ENCODE measurements at places on chromosomes 11 and 22. TPM values are rescaled to one million over a fixed set of nuclear protein-coding genes. Genes with fewer than 3 reads are reported as not detected.

The PTPRJ gene
- total RNA-seq, result 57.8 TPM

The ADM2 gene
- 4.5 TPM for total RNA-seq

DNA sequence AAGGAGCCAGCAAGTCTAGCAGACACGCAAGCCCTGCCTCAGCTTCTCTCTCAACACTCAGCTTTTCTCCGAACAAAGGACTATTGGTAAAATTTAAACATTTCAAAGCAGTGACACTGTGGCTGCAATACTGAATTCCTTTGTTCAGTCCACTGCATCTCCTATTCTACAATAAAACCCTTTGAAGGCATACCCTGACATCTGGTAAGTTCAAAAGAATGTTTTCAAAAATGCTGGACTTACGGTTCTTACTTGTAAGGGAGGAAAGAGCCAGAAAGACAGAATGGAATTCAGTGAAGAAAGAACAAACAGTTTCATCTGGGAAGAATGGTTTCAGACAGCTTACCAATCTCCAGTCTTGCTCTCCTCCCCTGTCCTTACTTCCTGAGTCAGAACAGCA is 12.7 kb upstream of the OR8K1 start:
- DNase-seq, result no peak

DNA sequence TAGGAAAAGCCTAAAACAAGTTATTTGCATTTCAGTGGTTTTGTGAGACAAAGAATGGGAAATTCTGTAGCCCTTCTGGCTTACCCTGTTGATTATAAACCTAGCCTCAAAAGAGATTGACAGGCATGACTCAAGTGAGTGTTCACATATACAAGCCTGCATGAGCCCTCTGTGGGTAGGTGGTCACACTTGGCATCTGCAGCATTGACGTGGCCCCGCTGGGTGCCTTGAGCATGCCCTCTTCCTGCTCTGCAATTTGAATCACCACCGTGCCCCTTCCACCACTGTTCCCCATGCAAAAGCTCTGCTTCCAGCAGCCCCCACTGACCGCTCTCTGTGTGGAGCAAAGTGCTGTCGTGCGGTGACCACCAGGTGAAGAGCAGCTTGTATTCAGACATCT is 21.0 kb upstream of the ADSL start:
- DNase-seq, result peak; percentile 41

The UFD1 gene
- total RNA-seq, result 42.0 TPM

- DNase-seq, result no peak
Observed at GRCh38 chr11:125464666-125465065, 31.4 kb downstream of the FEZ1 start.

DNA sequence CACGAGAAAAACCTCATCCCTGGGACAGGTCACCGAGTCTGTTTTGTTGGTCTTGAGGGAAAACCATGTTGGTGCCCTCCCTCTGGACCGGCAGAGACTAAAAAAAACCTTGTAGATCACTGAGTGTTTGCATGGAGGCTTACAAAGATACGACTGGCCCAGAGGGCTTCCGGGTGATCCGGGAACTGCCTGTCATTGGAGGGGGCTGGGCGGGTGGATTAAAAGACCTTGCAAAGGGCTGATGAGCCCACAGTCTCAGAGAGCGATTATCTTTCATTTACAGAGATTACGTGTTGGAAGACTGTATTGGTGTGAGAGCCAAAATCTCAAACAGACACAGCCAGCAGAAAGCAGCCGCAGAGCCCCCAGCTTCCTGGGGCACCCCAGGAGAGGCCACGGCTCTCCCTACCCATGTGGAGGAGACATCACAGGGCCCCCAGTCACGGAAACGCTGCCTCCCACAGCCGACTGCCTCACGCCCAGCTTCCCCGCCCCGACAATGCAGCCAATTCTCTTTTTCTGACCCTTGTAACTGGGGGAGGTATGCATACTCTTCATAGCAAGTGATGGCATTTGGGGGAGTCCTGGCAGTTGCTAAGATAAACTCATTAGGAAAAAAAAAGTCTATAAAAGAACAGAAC is 426.4 kb downstream of the CTTN start:
- DNase-seq, result no peak

GRCh38 chr22:42462016-42462415 is 29.8 kb upstream of the NFAM1 start:
- DNase-seq, result no peak

DNA sequence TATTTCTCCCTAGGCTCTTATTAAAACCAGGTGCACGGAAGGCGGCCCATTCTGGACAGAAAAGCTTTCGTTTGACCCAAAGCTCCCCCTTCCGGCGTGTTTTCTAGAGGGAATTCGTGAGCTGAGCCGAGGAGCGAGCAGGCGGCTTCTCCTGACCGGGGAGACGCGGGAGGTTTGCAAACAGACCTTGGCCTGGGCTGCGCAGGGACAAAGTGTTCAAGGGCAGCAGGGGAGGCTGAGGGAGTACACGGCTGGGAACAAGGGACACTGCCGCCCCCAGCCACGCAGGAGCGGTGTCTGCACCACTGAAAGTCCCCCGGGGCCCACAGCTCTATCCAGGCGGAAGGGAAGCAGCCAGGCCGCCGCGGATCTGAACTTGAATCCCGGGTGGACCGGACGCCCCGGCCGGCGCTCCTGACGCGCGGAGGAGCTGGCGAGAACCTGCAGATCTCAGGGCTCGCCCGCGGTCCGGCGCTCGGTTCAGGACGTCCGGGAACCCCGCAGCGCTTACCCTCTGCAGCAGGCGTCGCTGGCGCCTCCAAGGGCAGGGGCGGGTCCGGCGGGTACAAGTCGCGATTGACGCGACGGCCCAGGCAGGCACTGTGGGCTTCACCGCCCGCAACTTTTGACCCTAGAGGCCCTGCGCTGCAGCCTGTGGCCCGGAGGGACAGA is 101.9 kb downstream of the WT1 start:
- DNase-seq, result no peak

The OR52I1 gene
- not detected for total RNA-seq

DNA sequence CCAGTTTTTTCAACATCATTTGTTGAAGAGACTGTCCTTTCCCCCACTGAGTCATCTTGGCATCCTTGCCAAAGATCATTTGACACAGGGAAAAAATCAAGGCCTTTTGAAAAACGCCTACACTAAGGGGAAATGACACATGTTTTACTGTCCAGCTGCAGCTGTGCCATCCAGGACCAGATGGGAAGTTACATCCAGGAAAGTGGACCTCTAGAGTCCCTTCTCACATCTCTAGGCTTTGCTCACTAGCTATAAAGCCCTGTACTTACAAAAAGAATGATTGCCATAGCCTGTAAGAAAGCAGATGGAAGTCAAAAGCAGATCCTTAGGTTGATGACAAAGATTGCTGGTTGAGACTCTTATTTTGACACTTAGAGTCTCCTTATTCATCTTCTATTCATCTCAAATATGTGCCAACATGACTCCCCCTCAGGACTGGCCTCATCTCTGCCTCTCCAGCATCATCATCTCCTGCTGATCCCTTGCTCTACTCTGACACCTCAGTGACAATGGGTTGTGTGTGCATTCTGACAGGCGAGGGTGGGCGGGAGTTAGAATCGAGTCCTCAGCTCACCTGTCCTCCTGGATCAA is 22.8 kb downstream of the OSBP2 start:
- no peak for DNase-seq

- no peak for DNase-seq
Observed at GRCh38 chr22:28821452-28821851, 21.1 kb upstream of the XBP1 start.

GRCh38 chr11:128814856-128815705 is 52.0 kb downstream of the KCNJ1 start:
- no peak for DNase-seq

DNA sequence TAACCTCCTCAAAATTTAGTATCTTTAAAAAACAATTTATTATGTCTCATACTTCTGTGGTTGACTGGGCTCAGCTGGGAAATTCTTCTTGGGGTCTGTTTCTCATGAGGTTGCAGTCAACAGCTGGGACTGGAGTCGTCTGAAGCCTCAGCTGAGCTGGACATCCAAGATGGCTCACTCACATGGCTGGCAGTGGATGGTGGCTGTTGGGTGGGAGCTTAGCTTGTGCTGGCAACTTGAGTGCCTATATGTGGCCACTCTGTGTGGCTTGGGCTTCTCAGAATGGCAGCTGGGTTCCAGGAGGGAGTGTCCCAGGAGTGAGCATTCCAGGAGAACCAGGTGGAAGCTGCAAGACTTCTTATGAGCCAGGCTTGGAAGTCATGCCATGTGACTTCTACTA is 13.2 kb downstream of the THY1 start:
- DNase-seq, result no peak

- DNase-seq, result no peak
Observed at GRCh38 chr11:19869946-19870589, 157.4 kb downstream of the NAV2 start.

The PDE3B gene
- 222 TPM for total RNA-seq

The CLTCL1 gene
- 1.7 TPM for total RNA-seq

The SYT13 gene
- not detected for total RNA-seq

The DRICH1 gene
- total RNA-seq, result 4.5 TPM

The HBB gene
- 0.61 TPM for total RNA-seq

DNA sequence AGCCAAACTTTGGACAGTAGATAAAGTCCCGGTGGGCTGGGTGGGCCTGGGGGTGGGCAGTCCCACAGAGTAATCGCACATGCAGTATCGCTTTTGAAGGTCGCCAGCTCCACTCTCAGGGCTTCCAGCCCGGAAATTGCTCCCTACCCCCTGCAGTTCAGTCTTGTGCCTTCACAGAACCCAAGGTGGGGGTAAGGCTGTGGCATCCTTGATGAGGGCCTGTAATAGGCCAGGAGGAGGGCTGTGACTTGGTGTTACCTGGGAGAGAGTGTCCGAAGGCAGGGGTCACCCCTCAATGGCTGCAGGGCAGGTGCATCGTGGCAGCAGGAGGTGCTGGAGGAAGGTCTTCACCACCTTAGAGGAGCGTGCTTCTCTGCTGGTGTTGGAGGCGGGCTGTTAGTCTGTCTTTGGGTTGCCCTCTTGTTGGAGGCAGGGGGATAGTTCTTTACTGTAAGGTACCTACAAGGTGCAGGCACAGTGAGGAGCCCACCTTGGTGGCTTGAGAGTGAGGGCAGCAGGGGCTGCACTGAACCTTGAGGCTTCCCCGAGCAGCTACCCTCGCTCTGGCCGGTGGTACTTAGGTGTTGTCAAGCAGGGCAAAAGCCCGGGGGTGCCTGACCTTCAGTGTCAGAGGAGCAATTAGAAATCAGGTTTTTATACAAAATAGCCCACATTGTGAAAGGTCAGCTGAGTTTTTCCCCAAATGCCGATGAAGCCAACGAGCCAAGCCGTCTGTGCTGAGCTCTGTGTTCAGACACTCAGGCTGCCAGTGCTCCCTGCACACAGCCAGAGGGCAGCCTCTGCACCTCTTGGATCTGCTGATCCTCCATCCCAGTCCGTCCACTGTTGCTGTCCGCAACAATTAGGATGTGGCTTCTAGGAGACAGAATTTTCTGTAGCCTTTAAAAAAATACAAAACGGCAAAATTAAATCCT is 21.9 kb downstream of the SAMM50 start:
- DNase-seq, result no peak

The APOL4 gene
- not detected for total RNA-seq

The ISX gene
- not detected for total RNA-seq

- no peak for DNase-seq
Observed at GRCh38 chr11:94060401-94060800, 39.2 kb downstream of the HEPHL1 start.

The CARD10 gene
- total RNA-seq, result 0.42 TPM

The MS4A6A gene
- 4.9 TPM for total RNA-seq

- DNase-seq, result no peak
Observed at GRCh38 chr11:100625041-100625440, 62.0 kb upstream of the ARHGAP42 start.

GRCh38 chr11:13294771-13295579 is 17.4 kb downstream of the BMAL1 start:
- DNase-seq, result no peak

The ZBTB44 gene
- total RNA-seq, result 73.0 TPM

The CYP2D6 gene
- 8.8 TPM for total RNA-seq

DNA sequence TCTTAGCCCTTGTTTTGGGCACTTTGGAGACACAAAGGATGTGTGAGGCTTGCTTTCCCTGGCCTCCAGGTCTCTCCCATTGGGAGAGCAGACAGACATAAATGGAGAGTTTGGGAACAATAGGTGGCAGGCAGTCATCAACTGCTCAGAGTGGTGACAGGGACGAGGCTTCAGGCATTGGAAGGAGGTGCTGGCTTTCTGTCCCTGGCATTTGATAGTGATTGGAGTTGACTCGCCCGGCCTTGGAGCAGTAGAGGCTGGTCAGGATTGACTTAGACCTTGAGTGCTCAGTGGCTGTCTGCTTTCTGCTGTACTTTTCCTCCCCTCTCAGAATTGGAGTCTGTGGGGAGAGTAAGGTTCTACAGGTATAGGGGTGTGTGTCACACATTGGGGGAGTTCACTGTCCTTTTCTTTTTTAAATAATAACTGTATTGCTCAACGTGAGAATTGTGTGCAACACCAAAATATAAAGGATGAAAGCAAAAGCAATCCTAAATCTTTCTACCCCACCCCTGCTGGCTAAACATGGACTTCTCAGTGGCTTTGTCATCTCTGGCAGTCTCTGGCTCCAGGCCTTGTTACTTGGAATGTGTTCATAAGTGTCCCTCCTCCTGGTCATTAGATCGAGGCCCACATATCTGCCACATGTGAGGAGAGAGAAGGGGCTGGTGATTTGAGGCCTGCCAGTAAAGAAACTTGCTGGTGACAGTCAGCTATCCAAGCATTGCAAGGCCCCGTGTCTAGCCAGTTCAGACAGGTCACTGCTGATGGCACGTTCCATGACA is 21.1 kb downstream of the SHISA8 start:
- no peak for DNase-seq

DNA sequence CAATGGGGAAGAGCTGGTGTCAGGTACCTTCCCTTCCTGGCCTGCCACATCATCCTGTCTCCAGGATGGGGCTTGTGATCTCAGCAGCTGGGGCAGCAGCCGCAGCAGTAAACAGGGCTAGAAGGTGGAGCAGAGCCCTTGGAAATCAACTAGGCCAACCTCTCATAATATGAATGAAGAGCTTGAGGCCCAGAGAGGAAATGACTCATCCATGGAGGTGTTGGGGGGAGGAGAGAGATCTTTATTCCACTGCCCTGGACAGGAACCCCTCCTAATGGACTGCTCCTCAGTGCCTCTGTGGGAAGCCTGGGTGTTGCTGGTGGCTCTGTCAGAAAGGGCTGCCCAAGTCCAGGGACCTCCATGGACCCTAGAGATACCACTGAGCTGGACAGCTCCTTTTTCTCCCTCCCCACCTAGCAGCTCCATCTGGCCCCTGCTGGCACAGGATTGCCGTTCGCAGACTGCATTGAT is 111.8 kb downstream of the OSBP2 start:
- DNase-seq, result no peak

The ARHGAP42 gene
- total RNA-seq, result not detected

The GTSE1 gene
- not detected for total RNA-seq

The OR56A1 gene
- total RNA-seq, result not detected

GRCh38 chr11:64359712-64360445 is 917 bp downstream of the RPS6KA4 start:
- peak; percentile 35 for DNase-seq
